ENCODE measurements at places on chromosomes 12 and 14. TPM values are rescaled to one million over a fixed set of nuclear protein-coding genes. Genes with fewer than 3 reads are reported as not detected.

DNA sequence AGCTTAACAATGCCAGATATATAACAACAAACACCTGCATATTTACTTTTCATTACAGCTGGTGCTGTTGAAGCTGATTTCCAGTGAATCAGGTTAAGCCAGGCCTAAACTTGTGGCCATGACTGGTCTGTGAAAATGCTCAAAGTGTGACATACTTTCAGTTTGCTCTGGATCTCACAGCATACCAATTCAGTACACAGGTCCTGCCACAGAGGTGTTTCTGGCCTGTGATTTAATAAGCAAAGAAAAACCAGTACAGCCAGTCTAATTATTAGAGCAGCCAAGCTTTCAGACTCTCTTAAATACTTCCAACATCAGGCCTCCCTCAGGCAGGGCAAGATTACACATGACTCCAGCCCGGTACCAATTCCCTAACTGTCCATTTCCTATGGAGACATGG, 27.4 kb upstream of the TMCC3 start:
- DNase-seq, result no peak

DNA sequence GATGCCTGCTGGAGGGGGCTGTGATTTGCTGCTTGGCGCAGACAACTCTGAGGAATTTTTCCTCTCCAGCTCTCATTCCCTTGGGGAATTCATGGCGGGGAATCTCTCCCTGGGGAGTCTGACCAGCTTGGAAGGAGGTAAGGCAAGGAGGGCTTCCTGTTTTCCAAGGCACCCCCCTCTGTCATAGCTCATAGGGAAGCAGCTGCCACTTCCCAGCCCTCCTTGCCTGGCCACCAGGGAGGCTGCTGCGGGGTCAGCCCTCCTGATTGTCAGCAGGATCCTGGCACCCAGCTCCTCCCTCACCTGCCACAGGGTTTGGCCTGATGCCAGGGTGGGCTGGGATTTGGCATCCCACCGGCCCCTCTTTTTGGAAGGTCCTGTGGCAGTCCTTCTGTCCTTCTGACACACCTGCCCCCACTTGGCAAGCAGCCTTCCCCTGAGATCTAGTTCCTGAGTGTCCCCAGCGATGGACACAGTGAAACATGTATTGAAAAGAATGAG, 74.9 kb downstream of the TSPAN9 start:
- DNase-seq, result no peak

GRCh38 chr12:9649532-9649940, 20.0 kb upstream of the CLEC2D start:
- DNase-seq, result peak; percentile 48

Gene CCDC175
- total RNA-seq, result not detected

Gene KLHL28
- 12.7 TPM for total RNA-seq

Gene RTN1
- not detected for total RNA-seq
